ENCODE measurements at places on chromosomes 3 and 15.

- no peak for DNase-seq
Measured at GRCh38 chr3:108085810-108086350, 5.0 kb downstream of the CD47 start.

GRCh38 chr15:74730619-74731316 lies 5.4 kb upstream of the CYP1A1 start:
- no peak for DNase-seq

DNA sequence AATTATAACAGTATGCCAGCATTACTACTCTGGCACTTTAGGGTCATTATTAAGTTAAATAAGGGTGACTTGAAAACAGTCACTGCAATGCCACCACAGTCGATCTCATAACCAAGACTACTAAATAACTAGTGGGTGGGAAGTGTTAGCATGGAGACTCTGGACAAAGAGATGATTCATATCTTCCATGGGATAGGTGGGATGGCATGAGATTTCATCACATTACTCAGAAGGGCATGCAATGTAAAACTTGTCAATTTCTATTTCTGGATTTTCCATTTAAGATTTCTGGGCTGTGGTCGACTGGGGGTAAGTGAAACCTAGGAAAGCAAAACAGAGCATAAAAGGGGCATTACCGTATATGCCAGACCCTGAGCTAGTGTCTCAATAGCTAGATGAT lies 538.9 kb upstream of the GRM7 start:
- DNase-seq = no peak

- no peak for DNase-seq
Measured at GRCh38 chr3:134235577-134236076, 15.0 kb downstream of the RYK start.

GRCh38 chr15:25793354-25794050 lies 69.6 kb downstream of the ATP10A start:
- no peak for DNase-seq

DNA sequence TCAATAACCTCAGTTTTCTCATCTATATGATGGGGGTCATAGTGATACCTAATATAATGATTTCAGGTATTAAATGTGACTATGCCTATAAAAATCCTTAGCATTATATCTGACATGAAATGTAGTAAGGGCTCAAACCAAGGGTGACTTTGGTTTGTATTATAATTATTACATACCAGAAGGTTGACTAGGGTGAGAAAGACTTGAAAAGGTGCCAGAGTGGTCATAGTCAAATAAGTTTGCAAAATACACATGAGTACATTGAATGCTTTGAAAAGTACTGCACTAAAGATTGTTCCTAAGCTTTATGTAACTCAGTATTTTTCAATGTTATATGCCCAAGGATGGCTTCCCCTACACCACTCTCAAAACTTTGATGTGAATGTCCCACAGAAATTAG lies 297.2 kb downstream of the ARPP21 start:
- no peak for DNase-seq

GRCh38 chr15:66842710-66843441 lies 140.8 kb downstream of the SMAD6 start:
- DNase-seq = no peak

DNA sequence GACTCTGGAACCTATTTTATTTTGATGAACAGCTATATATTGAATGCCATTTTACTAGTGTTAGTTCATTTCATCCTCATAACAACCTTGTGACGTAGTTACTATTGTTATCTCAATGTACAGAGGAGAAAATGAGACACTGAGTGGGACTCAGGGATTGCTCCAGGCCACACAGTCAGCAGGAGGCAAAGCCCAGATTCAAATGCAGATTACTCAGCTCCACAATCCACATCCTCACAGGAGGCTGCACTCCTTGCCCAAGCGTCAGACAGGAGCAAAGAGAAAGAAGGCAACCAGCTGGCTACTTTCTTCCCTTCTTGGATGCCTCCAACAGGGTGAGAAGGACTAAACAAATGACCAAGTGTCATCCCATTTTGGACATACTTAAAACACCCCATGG lies 92.0 kb upstream of the CCDC54 start:
- no peak for DNase-seq

DNA sequence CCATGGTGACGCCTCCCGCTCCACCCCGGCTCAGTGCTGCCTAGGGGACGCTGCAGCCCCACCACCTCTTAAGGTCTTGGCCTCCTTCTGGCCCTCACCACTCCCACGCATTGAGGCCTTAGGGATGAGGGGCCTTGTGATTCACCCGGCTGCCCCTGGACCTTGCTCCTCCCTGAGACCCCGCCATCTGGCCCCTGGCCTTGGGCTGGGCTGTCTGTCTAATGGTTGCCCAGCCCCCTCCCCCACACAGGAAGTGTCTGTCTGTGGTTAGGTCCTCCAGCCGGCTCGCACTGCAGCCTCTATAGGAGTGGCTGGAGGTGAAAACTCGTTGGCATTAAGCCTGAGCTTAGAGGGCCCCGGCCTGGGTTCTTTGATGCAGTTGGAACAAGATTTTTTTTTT lies 21.5 kb upstream of the MTHFS start:
- no peak for DNase-seq
